NCI-H187 treated with DMSO at 0.1 percent for 48 hours (cell line): ENCODE measurements at places on chromosomes 11 and 22.

- DNase-seq = no peak
Observed at GRCh38 chr22:26902401-26903029, 245.1 kb downstream of the MIAT start.

DNA sequence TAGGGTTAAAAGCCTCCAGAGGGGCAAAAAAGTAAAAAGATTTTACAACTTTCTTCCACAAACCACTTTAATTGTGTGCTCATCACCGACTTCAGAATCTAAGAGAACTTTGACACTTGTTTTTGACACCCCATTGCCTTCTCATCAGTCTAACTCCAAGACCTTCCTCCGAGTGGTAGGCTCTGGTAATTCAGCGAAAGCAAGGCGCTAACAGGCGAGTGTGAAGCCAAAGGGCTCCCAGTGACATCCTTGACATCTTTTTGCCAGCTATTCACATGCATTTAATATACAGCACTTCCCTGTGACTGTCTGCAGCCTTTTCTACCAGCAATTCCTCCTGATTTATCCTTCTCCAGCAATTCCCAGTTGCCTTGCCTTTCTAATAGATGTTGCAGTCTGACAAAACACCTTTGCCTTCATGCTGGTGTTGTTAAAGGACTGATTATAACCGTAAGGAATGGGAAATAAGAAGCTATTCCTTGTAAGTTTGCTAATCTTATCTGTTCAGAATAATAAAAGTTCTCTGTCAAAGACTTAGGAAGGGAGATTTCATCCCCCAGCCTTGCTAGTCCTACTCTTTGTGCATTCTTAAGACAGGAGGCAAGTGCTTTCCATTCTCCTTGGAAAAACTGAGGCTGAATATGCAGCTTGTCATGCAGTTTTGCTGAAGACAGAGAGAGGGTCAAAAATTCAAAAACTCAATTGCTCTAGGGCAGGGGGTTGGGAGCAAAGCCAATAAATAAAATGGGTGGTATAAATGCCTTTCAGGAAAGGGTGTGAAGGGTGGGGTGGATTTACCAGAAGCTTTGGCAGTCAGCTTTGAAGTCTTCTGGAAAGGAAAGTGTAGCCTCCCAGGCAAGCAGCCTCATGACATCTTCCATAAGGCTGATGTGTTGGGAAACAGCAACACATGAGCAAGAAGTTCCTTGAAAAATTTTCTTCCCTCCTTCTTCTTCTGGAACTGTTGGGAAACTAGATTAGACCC, 39.1 kb downstream of the SNX19 start:
- DNase-seq = no peak

- no peak for DNase-seq
Observed at GRCh38 chr22:50272044-50272802, 2.0 kb upstream of the MAPK11 start.

- no peak for DNase-seq
Observed at GRCh38 chr11:65189191-65189590, 7.5 kb downstream of the CAPN1 start.
